Activated naive CD4-positive, alpha-beta T cell treated with anti-CD3 and anti-CD28 coated beads for 36 hours (primary cell): ENCODE measurements at places on chromosomes 16 and 17. TPM values are rescaled to one million over a fixed set of nuclear protein-coding genes. Genes with fewer than 3 reads are reported as not detected.
A peak's percentile ranks its signal among the peaks of the same experiment; 100 is the strongest.

The ABI3 gene
- total RNA-seq: 18.7 TPM

The ATP2C2 gene
- total RNA-seq: not detected

The LHX1 gene
- total RNA-seq: not detected

The WFDC1 gene
- not detected for total RNA-seq

The MYL11 gene
- total RNA-seq: 0.86 TPM

The IL34 gene
- not detected for total RNA-seq

The LGALS9B gene
- total RNA-seq: not detected

The AOC3 gene
- total RNA-seq: 1.4 TPM

The PIK3R5 gene
- 15.9 TPM for total RNA-seq

GRCh38 chr16:80614908-80615671 is 74.3 kb downstream of the DYNLRB2 start:
- no peak overlapping the region for H3K4me3 ChIP-seq
- H3K4me1 ChIP-seq: no peaks in the 10 kb centered on the region
- peaks cover 8% of the 10 kb centered on the region for H3K36me3 ChIP-seq

- H3K27ac ChIP-seq: no peak within 1 kb of the TSS
- H3K4me1 ChIP-seq: peaks cover 9% of the 10 kb centered on the region
- peak; percentile 96 for DNase-seq
- H3K27me3 ChIP-seq: peaks cover 5% of the 10 kb centered on the region
Observed at GRCh38 chr17:82698065-82698973, at the start of gene RAB40B. Gene RAB40B, minus strand, starts transcription at chr17:82698698. Its CDS starts 102 bp downstream, at chr17:82698596.

- H3K4me1 ChIP-seq: no peaks in the 10 kb centered on the region
- DNase-seq: no peak
- no peak overlapping the region for H3K27ac ChIP-seq
- H3K4me3 ChIP-seq: no peak overlapping the region
- H3K36me3 ChIP-seq: no peaks in the 10 kb centered on the region
Observed at GRCh38 chr17:51608251-51608933, 348.0 kb downstream of the UTP18 start.

GRCh38 chr16:23258919-23259237 is 43.2 kb upstream of the SCNN1B start:
- no peak overlapping the region for H3K4me3 ChIP-seq
- H3K36me3 ChIP-seq: no peaks in the 10 kb centered on the region
- H3K27ac ChIP-seq: no peak overlapping the region
- DNase-seq: no peak
- H3K4me1 ChIP-seq: no peaks in the 10 kb centered on the region

DNA sequence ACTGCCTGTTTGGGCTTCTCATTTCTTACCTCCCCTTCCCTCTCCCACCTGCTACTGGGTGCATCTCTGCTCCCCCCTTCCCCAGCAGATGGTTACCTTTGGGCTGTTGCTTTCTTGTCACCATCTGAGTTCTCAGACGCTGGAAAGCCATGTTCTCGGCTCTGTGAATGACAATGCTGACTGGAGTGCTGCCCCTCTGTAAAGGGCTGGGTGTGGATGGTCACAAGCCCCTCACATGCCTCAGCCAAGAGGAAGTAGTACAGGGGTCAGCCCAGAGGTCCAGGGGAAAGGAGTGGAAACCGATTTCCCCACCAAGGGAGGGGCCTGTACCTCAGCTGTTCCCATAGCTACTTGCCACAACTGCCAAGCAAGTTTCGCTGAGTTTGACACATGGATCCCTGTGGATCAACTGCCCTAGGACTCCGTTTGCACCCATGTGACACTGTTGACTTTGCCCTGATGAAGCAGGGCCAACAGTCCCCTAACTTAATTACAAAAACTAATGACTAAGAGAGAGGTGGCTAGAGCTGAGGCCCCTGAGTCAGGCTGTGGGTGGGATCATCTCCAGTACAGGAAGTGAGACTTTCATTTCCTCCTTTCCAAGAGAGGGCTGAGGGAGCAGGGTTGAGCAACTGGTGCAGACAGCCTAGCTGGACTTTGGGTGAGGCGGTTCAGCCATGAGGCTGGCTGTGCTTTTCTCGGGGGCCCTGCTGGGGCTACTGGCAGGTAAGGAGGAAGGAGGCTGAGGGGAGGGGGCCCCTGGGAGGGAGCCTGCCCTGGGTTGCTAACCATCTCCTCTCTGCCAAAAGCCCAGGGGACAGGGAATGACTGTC is at the start of gene CD68:
Gene CD68 (plus strand): TSS at position 638 of the 833 bp plus-strand sequence. CDS start 40 bp downstream, at position 678.
- peak within 1 kb of the TSS; percentile 57 for H3K4me3 ChIP-seq
- peaks cover 52% of the 10 kb centered on the region for H3K36me3 ChIP-seq
- H3K4me1 ChIP-seq: peaks cover 80% of the 10 kb centered on the region
- peak within 1 kb of the TSS; percentile 89 for H3K27ac ChIP-seq
- DNase-seq: peak; percentile 86
- H3K27me3 ChIP-seq: no peaks in the 10 kb centered on the region

GRCh38 chr16:31397096-31397660 is 4.0 kb downstream of the ITGAD start:
- no peak overlapping the region for H3K27ac ChIP-seq
- H3K4me1 ChIP-seq: no peaks in the 10 kb centered on the region
- no peaks in the 10 kb centered on the region for H3K36me3 ChIP-seq
- H3K27me3 ChIP-seq: no peaks in the 10 kb centered on the region
- H3K4me3 ChIP-seq: no peak overlapping the region
- no peak for DNase-seq

GRCh38 chr16:3022684-3023414 is 893 bp downstream of the HCFC1R1 start:
- peaks cover 11% of the 10 kb centered on the region for H3K36me3 ChIP-seq
- peak overlapping the region; percentile 98 for H3K27ac ChIP-seq
- H3K27me3 ChIP-seq: peaks cover 5% of the 10 kb centered on the region
- DNase-seq: peak; percentile 37

- no peak overlapping the region for H3K27ac ChIP-seq
- no peaks in the 10 kb centered on the region for H3K36me3 ChIP-seq
- DNase-seq: no peak
- peaks cover 64% of the 10 kb centered on the region for H3K27me3 ChIP-seq
Observed at GRCh38 chr17:15261258-15261801, 3.8 kb downstream of the PMP22 start.

GRCh38 chr17:29867643-29868181 is 62.3 kb downstream of the SSH2 start:
- H3K27me3 ChIP-seq: no peaks in the 10 kb centered on the region
- peaks cover 6% of the 10 kb centered on the region for H3K4me1 ChIP-seq
- no peak overlapping the region for H3K27ac ChIP-seq
- no peaks in the 10 kb centered on the region for H3K36me3 ChIP-seq
- no peak overlapping the region for H3K4me3 ChIP-seq

DNA sequence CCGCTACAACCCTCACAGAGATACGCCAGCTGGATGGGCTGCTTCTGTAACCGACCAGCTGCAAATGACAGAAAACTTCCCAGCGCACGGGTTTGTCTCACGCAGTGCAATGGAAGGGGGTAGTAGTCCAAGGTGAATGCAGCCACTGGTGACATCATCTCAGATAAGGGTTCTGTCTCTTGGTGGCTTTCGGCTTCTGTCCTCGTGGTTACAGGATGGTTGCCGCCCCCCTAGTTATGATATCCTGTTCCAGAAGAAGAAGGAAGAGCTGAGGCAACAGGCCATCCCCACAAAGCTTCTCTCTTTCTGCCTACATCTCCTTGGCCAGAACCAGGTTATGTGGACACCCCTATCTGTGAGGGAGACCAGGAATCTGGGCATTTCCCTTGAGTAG is 40.3 kb upstream of the BAHCC1 start:
- H3K27ac ChIP-seq: no peak overlapping the region
- no peaks in the 10 kb centered on the region for H3K36me3 ChIP-seq
- H3K4me1 ChIP-seq: no peaks in the 10 kb centered on the region
- DNase-seq: no peak
- H3K4me3 ChIP-seq: no peak overlapping the region

DNA sequence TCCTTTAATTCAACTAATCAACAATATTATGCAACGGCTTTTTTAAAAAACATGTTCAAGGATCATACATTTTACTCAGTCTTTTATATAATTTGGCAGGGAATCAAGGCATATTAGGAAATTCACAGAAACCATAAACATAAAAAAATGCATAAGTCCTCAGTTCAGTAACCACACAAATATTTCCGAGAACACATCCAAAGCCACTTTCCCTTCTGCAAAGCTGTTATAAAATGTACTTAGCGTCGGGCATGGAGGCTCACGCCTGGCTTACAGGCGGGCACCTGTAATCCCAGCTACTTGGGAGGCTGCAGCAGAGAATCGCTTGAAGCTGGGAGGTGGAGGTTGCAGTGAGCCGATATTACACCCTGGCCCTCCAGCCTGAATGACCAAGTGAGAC is 9.7 kb upstream of the ZC3H7A start:
- no peaks in the 10 kb centered on the region for H3K27me3 ChIP-seq
- H3K36me3 ChIP-seq: no peaks in the 10 kb centered on the region
- no peak overlapping the region for H3K4me3 ChIP-seq
- H3K27ac ChIP-seq: no peak overlapping the region

GRCh38 chr16:73046849-73047214 is 1.1 kb downstream of the ZFHX3 start:
- H3K4me3 ChIP-seq: peak overlapping the region; percentile 46
- H3K27me3 ChIP-seq: peaks cover 24% of the 10 kb centered on the region
- H3K4me1 ChIP-seq: peaks cover 4% of the 10 kb centered on the region

DNA sequence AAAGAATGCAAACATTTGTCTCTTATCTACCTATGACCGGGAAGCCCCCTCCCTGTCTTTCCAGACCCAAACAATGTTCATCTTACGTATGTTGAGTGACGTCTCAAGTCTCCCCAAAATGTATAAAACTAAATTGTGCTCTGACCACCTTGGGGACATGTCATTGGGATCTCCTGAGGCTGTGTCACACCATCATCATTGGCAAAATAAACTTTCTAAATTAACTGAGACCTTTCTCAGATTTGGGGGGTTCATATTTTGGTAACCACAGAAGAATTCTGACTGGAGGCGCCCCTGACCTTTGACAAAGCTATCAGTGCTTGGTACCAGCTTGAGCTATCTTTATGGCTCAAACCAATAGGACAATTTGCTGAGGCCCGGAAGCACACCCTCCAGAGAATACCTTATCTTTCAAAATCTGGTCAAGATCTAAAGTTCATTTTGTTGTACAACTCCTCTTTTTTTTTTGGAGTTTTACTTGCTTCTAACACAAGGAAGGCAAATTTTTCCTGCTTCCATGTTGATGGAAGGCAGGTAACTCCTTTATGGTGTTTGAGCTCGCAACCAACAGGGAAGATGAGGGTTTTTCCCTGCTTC is 2.5 kb upstream of the LDHD start:
- no peaks in the 10 kb centered on the region for H3K4me1 ChIP-seq
- H3K36me3 ChIP-seq: peaks cover 1% of the 10 kb centered on the region
- H3K27me3 ChIP-seq: no peaks in the 10 kb centered on the region
- H3K27ac ChIP-seq: no peak overlapping the region
- H3K4me3 ChIP-seq: no peak overlapping the region

- H3K27me3 ChIP-seq: no peaks in the 10 kb centered on the region
- DNase-seq: no peak
- peaks cover 3% of the 10 kb centered on the region for H3K36me3 ChIP-seq
Observed at GRCh38 chr17:30995347-30995746, 24.5 kb downstream of the RNF135 start.

DNA sequence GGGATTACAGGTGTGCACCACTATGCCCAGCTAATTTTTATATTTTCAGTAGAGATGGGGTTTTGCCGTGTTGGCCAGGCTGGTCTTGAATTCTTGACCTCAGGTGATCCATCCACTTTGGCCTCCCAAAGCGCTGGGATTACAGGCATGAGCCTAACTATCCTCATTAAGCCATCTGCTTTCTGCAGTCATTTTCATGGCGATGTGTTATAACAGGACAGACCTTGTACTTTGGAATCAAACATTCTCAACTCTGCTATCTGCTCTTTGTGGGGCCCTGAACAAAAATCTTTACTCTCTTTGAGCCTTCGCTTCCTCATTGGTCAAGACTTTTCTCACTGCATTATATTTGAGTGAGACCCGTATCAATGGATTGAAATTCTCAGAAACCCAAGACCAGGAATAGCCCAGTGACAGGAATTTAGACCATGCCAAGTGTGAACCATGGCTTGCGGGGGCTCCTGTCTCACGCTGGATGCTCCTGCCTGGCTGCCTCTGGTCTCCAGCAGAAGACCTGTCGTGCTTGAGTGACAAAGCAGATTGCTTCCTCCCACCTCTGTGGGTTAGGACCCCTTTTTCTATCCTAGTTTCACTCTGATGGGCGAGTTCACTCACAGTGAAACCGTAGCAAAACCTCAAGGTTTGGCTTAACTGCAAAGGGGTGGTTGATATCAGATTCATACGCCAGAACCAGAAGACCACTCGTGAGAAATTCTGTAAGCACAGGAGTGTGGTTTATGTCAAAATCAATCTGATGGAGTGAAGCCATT is 519.1 kb downstream of the MAF start:
- H3K4me3 ChIP-seq: no peak overlapping the region
- H3K27me3 ChIP-seq: peaks cover 3% of the 10 kb centered on the region
- no peak for DNase-seq
- no peak overlapping the region for H3K27ac ChIP-seq
- peaks cover 39% of the 10 kb centered on the region for H3K4me1 ChIP-seq

GRCh38 chr16:31487071-31487719 is 4.3 kb downstream of the SLC5A2 start:
- H3K4me3 ChIP-seq: peak overlapping the region; percentile 82
- peaks cover 6% of the 10 kb centered on the region for H3K4me1 ChIP-seq
- DNase-seq: no peak
- H3K36me3 ChIP-seq: peaks cover 2% of the 10 kb centered on the region

DNA sequence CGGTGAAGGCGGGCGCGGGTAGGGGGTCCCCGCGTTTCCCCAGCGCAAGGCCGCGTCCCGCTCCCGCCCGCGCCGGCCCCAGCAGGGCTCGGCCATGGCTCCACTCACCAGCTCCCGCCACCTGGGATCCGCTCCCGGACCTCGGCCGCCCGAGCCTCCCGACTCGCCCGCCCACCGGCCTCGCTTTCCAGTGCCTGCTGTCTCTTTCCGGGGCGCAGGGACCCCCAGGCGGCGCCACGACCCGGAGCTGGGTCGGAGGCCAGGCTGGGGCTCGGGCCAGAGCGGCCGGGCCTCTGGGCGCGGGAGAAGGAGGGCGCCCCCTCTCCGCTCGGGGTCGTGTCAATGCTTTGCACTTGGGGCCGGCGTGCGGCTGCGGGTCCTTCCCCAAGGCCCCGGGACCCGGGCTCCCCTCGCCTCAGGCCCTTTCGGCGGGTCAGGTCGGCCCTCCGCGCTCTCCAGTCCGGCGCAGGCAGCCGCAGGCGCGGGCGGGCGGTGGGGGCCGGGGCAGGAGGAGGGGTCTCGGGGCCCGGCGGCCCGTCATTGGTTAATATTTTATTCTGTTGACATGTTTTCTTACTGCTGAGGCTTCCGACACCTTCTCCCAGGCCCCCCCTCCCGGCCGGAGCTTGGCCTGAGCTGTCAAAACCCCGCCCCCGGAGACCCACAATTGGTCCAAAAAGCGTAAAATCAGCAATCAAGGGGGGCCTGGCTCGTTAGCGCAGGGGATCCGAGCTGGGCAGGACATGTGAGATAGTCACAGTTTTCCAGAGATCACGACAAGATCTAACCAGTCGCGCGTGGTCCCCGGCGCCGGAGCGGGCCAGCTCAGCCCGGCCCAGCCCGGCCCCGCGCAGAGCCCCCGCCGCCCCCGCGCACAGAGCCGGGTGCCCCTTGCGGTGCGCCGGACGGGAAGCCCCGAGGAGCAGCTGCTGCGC is at the start of gene TBX2:
Gene TBX2 (plus strand): TSS at position 713 of the 935 bp plus-strand sequence. CDS start 334 bp downstream, outside the sequence.
- no peaks in the 10 kb centered on the region for H3K36me3 ChIP-seq
- DNase-seq: no peak
- peaks cover 41% of the 10 kb centered on the region for H3K4me1 ChIP-seq
- H3K27me3 ChIP-seq: peaks cover 65% of the 10 kb centered on the region
